ENCODE measurements at places on chromosomes 5 and 9. TPM values are rescaled to one million over a fixed set of nuclear protein-coding genes. Genes with fewer than 3 reads are reported as not detected.

Gene NPR3
- 41.5 TPM for total RNA-seq

Gene GFRA3
- not detected for total RNA-seq

GRCh38 chr5:99900302-99900852, 634.8 kb upstream of the FAM174A start:
- no peaks in the 10 kb centered on the region for H3K36me3 ChIP-seq
- H3K4me3 ChIP-seq = no peak overlapping the region
- H3K27me3 ChIP-seq = no peaks in the 10 kb centered on the region
- peaks cover 6% of the 10 kb centered on the region for H3K4me1 ChIP-seq
- H3K27ac ChIP-seq = no peak overlapping the region

DNA sequence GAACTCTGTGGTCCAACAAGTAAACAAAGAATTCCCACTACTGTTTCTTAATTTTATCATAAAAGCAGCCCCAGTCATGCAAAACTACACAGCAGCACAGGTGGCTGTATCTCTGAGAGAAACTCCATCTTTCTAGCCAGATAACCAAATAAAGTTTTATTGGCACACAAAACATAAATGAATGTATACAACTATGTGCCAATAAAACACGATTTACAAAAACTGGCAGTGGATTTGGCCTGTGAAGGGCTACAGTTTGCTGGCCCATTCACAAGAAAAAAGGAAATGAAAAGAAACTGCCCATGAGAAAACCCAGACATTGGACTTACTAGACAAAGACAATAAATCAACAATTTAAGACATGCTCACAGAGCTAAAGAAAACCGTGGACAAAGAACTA, 10.6 kb downstream of the FBXL17 start:
- no peak overlapping the region for H3K27ac ChIP-seq
- H3K4me3 ChIP-seq = no peak overlapping the region
- no peak for DNase-seq
- peaks cover 32% of the 10 kb centered on the region for H3K36me3 ChIP-seq
- no peaks in the 10 kb centered on the region for H3K27me3 ChIP-seq
- peaks cover 8% of the 10 kb centered on the region for H3K4me1 ChIP-seq
